Activated naive CD8-positive, alpha-beta T cell treated with anti-CD3 and anti-CD28 coated beads, Interleukin-2, amount 10 ng/mL, durations not matched to agents 7 days and 5 days (primary cell): ENCODE measurements at places on chromosomes 5 and 9. TPM values are rescaled to one million over a fixed set of nuclear protein-coding genes. Genes with fewer than 3 reads are reported as not detected.

The LCN6 gene
- total RNA-seq, result not detected

The SPATA6L gene
- 0.72 TPM for total RNA-seq

The PDE6A gene
- total RNA-seq, result not detected

The TMEM232 gene
- 0.91 TPM for total RNA-seq

The SHOC1 gene
- not detected for total RNA-seq

The SPATA31C1 gene
- not detected for total RNA-seq

The LPAR1 gene
- total RNA-seq, result 0.14 TPM

The CDH9 gene
- total RNA-seq, result not detected

- no peak for DNase-seq
Measured at GRCh38 chr5:140185409-140185808, 10.4 kb downstream of the CYSTM1 start.

- DNase-seq, result no peak
Measured at GRCh38 chr9:128056887-128057723, 10.0 kb downstream of the NAIF1 start.

DNA sequence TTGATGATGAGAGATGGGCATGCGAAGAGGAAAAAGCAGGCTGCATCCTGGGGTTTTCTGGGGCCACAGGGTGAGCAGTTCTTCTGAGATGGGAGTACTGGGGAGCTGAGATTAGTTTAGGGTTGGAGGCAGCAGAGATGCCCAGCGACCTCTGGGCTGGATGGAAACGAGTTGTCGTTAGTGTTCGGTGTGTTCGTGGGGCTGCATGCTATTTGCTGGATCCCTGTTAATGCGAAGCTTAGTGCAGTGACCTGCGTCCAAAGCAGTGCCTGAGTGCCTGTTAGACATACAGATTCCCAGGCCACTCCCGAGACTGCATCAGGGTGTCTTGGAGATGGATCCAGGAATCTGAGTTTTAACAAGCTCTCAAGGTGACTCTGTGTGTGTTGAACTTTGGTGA is 201.3 kb downstream of the CACNA1B start:
- DNase-seq, result no peak

DNA sequence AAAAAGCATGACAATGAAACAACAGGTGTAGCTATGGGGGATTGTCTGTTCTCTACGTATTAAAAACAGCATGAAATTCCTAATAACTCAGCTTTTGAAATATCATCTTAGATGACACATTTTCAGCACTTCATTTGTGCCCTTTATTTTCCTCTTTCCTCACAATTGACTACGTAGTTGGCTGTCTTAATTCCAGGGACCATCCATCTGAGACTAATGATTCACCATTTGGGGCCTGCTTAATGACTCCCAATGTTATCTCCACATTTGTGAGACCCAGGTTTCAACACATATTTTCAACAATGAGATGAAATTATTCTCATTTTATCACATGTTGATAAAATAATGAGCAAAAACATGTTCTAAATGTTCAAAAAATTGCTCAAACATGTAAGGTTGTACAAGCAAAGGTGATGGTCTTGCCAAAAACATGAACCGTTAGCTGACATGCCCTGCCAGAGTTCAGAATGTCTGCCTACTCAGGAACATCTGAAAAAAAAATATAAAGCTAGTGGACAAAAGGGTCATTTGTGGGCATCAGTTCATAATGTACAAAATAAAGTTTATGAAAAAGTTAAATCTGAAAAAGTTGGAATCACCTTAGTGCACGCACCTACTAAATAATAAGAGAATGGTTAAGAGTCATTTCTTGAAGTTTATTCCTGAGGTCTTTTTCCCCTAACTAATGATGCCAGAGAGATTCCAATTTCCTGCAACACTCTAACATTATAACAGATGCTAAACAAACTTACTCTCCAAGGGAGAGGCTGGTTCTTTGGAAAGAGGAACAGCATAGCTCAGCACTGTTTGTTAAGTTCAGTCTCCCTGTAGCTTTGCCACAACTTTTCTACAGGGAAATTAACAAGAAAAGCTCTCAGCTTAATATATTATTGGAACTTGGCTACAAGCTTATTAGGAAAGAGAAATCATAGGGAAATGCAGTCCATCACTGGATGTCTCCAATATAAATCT is 275.5 kb downstream of the SPOCK1 start:
- no peak for DNase-seq

- DNase-seq, result no peak
Measured at GRCh38 chr9:82991671-82992070, 71.3 kb downstream of the RASEF start.

- no peak for DNase-seq
Measured at GRCh38 chr5:95668728-95669127, 14.1 kb downstream of the SPATA9 start.

- DNase-seq, result no peak
Measured at GRCh38 chr5:90560771-90561170, 2.2 kb downstream of the ADGRV1 start.
